ENCODE measurements at places on chromosomes 6 and 20.

DNA sequence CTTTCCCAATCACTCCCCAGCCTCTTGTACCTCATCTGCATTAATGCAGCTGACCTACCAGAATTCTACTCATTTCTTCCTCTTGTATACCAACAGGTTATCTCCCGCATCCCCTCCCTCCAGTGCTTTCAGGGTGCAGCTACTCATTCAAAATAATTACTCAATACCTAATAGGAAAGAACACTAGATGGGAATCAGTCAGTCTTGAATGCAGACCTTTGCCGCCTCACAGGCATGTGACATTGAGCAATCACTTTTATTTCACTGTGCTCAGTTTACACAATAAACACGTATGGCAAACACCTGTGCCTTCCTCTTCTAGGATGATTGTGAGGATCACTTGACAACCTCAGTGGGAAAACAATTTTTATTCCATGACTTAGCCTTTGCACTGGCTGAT lies 13.3 kb downstream of the ZSCAN31 start:
- DNase-seq, result no peak

DNA sequence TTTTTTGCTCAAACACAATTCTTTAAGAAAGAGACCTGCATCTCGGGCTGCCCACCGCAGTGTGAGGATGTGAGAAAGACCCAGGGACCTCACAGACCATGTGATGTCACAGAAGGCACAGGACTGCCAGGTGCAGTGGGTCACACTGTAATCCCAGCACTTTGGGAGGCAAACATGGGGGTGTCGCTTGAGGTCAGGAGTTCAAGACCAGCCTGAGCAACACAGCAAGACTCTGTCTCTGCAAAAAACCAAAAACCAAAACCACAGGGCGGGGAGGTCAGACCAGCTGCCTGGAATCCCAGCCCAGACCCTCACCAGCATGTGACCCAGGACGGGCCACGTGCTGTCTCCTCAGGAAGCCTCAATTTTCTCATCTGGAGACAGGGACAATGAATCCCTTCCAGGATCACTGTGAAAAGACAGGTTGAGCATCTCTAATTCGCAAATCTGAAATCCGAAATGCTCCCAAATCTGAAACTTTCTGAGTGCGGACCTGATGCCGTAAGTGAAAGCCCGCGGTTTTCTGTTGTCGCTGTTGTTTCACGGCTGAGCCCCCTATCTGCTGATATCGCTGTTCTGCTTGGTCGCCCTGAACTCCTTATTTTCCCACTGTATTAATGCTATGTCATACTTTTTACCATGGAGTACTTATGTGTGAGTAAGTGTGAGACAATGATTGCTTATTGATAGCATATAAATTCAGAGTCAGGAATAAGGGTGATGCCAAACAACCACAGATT lies 159.5 kb upstream of the PTPN1 start:
- DNase-seq, result peak; percentile 36

DNA sequence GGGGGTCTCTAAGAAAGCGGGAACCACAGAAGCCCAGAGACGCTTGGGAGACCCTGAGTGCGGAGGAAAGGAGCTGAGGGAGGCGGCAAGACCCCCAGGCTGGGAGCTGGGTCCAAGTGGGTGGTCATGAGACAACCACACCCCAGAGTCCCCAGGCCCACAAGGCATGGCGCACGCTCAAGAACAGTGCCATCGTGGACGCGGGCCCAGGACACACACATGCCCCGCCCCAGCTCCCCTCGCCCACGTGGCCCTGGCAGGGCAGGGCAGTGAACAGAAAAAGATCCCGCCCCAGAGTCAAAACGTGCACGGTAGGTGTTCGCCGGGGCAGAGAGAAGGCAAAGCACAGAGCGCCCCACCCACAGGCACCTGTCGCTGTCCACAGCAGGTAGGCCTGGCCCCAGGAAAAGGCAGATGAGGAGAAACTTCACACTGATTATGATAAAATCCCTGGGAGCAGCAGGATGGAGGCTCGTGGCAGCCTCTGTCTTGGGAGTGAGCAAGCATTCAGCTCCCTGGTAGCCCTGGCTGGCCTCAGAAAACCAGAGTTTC lies 50.0 kb downstream of the BPIFB1 start:
- DNase-seq, result no peak

DNA sequence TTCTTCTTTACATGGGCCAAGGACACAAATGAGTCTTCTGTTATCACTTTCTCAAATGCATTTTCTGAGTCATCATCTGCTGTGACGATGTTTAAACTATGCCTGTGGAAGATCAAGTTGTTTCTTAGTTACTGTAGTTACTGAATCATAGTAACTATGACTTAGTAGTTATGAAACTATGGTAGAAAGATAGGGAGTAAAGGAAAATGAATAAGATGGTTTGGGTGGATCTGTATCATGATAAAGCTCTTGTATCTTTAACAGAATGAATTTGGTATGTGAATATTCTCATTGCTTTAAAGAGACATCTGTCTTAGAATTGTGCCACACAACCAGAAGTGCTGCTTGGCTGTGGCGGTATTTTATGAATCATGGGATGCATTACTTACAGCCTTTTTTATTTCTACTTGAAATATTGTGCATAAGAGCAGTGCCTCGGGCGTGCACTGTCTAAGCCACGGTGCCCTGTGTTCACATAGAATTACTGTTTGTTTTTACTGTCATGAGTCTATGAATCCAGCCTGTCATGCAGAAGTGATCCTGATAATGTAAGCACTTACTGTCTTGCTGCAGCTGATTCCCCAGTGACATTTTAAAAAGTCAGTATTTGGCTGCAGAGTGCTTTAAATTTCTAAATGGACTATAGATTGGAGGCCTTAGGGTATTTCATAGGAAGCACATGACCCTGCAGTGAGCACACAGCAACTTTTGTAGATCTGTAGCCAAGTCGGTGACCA lies 215.2 kb downstream of the TMEM242 start:
- no peak for DNase-seq

DNA sequence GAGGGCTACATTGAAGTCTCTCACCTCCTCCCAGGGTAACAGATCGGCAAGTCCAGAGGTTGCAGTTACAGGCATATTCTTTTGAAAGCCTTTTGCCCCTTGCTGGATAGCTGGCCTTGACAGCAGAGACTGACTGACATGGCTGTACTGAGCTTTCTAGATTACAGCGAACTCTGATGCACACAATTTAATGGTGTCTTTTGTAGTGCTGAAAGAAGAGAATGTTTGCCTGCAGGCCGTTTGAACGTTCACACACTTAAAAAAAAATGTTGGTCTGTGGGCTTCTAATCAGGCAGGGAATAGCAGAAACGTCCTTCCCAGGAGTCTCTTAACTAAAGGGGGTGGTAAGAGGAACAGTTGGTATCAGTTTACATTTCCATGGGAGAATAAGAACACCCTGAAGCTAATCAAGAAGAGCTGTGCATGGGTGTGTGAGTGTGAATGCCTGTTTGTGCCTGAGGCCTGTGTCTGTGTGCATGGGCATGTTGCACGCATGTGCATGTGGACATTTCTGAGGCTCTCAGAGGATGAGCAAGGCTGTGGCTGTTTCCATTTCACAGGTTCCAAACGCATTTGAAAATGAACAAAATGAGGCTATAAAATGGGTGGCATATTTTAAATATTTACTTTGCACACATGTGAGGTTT lies 213.9 kb upstream of the SSTR4 start:
- DNase-seq, result no peak

- no peak for DNase-seq
Measured at GRCh38 chr6:33521489-33522091, 58.5 kb downstream of the BAK1 start.

DNA sequence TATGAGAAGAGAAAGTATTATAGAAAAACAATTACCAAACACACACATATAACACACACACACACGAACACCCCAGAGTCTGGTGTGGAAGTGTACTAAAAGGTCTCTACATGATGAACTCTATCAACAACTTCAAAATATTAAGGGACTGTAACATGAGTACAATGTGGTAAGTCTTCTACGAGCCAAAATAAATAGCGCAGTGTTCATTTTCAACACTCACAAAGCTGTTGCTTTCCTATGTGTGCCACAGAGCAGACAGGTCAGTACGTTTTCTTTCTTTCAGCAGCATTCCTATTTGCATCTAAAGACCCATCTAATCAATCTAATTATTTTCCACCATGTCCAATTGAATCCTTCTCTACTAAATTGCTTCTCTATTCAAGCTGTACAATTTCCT lies 12.1 kb upstream of the CNKSR3 start:
- DNase-seq, result no peak

DNA sequence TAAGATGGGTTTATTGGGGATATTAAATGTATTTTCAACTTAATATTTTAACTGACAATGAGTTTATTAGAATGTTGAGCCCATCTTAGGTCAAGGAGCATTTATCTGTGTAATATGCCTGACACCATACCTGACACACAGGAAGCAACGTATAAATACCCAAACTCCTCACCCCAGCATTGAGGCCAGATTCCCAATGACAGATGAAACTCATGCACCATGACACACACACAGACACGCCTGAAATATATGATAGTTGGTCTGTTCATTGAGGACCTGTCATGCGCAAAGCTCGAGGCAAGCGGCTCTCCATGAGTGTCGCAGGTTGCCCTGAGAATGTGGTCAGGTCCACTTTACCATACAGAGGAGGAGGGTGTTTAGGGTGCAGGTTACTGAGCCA lies 64.1 kb downstream of the GFOD1 start:
- DNase-seq, result no peak

DNA sequence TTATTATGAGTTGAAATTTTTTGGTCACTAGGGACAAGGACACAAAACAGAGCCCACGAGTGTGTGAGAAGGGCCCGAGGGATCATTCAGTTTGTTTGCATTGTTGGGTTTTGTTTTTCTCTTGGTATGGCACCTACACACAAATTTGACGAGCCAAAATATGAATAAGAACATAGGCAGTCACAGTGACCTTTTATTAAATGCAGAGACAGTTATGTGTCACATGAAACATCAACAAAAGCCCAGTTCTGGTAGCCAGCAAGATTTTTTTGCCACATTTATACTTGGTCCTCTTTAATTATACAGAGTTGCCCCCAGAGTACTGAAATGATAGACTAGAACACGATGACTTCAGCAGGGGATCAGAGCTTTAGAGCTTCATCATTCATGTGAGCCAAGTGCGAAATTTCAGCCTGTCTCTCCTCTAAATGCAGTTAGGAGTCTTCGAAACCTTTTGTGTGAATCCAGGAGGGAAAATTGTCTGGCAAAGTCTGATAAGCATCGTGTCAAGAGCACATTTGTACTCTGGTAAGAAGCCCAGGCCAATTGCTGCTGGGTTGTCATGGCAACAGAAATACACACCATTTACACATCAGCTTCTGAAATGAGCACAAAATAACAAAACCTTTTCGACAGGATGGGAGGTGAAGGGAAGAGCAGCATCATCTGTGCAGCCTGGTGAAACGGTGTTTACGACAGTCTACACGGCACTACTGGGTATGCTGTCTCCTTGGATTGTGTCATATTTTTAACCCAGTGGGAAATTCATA lies 79.2 kb upstream of the RIPOR2 start:
- no peak for DNase-seq

DNA sequence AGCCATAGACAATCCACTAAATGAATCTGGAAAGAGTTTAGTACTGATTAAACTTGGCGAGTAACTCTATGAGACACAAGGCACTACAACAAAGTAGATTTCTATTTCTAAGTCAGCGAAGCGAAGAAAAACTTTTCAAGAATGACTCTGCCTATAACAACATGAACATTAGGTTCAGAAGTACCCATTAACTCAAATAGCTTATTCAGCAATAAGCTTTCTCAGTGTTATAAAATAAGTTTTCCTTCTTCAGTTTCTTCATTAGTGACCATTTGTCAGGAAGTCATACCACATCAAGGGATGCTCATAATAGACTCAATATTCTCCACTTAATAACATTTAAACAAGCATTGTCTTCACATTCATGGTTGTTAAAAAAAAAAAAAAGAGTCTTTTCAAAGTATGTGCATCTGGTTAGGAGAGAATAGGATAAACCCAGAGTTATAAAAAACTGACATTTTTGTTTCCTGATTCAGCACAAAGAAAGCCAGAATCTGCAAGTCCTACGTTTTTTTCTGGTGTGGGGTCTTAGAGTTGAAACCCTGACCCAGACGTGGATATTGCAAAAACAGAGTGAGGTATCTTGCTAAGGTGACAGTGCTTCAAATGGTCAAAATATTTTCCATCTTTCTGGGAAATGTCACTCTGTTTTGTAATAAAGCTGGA lies 148.2 kb upstream of the PREP start:
- no peak for DNase-seq

- DNase-seq, result no peak
Measured at GRCh38 chr20:14915356-14915755, 577.9 kb upstream of the FLRT3 start.

DNA sequence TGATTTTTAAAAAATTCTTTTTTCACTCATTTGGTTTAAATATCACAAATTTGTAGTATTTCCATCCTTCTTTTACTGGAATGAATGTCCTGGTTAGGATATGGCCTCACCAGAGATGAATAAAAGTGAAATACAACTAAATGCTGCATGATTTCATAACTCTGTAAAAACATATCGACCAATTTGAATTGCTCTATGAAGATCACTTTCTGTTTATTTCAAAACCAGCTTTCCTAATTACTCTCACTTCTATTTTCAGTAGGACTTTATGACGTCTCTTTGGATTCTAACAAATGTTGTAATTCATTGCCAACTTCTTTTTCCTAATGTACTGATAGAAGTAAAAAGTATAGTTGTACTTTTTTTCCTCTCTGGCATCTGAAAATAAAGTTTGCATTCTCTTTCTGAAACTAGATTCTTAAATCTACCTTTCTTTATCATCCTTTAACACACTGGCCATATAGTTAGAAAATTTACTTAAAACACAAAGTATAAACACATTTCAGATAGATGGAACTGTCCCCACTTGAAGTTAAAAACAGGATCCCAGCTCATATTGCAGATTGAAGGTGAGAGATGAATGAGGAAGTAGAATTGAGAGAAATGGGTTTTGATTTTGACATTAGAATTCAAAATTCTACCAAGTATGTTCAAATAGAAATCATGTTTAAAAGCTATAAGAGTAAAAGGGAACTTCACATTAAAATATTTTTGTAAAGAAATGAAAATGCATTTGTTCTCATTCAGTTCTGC lies 40.3 kb upstream of the IL20RA start:
- no peak for DNase-seq

GRCh38 chr6:168116975-168117899 lies 38.2 kb upstream of the FRMD1 start:
- DNase-seq, result no peak

DNA sequence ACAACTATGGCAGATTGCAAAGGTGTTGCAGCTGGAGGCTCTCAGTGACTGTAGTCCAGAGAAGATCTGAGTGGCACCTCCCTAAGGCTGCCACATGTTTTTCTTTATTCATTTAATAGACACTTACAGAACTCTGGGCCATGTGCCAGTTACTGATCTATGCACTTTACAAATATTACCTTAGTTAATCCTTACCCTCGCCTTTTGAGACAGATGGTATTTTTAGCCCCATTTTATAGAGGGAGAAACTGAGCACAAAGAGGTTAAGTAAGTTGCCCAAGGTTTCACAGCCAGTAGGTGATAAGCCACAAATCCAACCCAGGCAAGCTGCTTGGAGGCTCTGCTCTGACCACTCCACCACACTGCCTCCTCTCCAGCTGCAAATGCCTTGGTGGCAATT lies 6.5 kb upstream of the SCRT2 start:
- no peak for DNase-seq

- DNase-seq, result no peak
Measured at GRCh38 chr6:7750197-7750596, 24.3 kb downstream of the BMP6 start.
